Stimulated activated CD4-positive, alpha-beta T cell treated with anti-CD3 and anti-CD28 coated beads, TNF-alpha, amount 100 ng/mL, for 24 hours (primary cell): ENCODE measurements at places on chromosomes 4 and X.

DNA sequence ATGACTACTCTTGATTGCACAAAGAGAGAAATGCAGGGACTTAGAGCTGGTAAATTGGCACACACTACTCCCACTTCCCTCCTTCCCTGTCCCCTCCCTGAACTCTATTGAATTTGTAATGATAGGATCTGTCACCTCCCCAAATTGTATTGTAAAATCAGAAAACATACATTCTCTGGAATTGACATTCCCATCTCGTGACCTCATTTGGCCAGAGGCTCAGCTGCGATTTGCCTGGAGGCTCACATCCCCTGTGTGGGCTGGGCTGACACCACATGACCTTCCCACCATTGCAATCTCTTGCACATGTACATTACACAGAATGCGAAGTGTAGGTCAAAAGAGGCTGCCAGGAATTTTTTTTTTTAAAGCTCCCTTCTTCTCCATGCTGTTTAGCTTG is 172.1 kb downstream of the MID1IP1 start:
- DNase-seq, result no peak

DNA sequence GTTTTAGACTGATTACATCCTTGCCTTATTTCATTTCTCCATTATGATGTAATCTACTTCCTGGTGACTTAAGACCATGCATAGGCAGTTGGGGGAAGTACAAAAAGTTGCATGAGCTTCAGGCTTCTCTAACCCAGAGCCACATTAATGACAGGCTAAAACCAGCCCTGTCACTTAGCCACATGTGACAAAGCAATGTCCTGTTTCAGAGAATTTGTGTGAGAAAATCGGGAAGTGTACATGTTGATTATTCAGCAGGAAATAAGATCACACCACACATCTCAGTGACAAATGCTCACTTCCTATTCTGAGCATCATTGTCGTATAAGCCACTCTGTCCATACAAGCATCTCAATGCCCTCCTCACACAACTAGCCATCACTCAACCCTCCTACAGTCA is 98.5 kb upstream of the MAGEB16 start:
- no peak for DNase-seq

DNA sequence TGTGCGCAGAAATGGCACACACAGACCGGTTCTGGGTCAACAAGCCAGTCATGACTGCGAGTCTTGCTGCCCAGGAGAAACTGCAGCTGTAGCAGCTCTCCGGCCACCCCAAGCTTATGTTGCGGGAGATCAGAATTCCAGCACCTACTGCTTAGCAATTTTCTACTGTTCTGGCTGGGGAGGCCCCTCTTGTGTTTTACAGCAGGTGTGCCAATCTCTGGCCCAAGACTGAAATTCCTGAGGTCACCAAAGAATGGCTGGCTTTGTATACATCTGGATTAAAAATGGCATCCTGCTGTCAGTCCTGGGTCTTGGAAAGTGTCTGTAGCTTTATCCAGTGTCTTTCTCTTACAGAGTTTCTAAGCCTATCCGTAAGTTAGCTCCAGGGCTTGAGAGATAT is 68.9 kb upstream of the TRAM1L1 start:
- no peak for DNase-seq

DNA sequence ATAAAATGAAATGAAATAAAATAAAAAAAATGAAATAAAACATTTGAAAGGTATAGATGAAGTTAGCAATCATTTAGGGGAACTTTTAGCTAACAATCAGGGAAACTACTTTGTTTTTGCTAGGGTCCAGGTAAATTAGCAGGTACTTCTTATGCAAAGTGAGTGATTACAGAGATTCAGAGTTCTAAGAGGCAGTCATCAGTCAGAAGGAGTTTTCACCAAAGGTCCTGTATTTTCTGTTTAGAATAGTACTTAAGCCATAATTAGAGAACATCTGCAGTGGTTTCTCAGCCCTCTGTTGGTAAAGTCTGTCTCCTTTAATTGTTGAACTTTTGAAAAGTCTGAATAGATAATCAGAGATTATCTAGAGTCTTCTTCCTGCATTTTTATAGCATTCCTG is 50.6 kb downstream of the STIM2 start:
- no peak for DNase-seq

DNA sequence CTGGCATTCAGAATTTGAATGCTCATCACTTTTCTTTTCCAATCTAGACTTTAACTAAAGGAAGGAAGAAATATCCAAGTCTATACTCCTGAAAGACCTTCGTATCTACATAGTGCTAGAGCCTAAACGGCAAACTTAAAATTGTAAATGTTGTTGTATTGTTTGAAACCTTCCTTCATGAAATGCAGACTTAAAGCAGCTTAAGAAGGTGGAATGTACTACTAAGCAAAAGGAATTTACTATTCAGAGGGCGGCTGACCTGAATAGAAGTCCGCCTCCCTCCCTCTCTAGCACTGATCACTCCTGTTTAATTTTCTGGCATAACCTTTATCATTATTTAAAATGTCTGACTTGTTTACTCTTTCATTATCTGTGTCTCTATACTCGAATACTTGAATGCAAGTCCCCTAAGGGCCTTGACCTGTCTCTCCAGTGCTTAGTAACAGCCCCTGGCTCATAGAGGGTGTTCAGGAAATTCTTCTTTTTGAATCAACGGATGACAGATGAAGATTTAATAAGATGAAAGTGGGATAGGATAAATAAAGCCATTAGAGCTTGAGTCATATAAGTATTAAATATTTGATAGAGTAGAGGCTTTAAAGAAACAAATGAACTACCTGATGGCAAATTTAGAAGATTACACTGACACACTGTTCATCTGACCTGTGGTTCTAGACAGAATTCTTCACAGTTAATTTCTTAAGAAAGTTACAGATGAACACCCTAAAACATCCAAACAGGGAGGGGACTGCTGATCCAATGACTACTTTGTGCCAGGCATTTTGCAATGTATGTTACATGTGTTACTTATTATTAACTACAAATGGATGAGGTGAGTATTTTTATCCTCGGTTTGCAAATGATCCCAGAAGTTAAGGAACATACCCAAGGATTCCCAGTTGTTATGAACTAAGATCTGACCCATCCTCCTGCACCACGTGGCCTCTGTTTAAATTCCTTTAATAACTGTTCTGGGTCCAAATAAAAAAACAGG is 20.2 kb upstream of the RBPJ start:
- no peak for DNase-seq

- DNase-seq, result no peak
Measured at GRCh38 chr4:187929024-187929423, 66.5 kb upstream of the ZFP42 start.

DNA sequence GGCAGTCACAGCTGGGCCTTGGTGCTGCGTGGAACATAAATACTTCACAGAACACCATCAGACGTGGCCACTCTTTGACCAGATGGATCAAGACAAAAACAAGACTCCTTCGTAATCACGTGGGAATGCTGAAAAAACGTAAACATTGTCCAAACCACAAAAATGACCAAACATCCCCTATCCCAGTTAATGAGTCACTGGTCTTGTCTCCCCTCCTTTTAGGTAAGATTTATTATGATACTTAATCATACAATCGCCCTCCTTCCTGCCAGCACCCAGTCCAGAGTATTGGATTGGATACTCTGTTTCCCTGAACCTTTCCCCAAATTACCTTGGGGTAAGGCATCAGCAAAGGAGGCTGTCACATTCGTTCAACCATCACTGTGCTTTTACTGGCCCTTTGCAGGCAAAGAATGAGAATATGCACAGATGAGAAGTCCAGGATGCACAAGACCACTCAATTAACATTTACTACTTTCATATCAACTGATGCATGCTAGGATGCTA is 601 bp upstream of the TCEANC start:
- no peak for DNase-seq
